GM10248 (cell line): ENCODE measurements at places on chromosomes 4 and X.
A peak's percentile ranks its signal among the peaks of the same experiment; 100 is the strongest.

- no peak for DNase-seq
Measured at GRCh38 chr4:170008371-170008770, 17.8 kb downstream of the MFAP3L start.

- peak; percentile 50 for DNase-seq
Measured at GRCh38 chrX:134803551-134804183, 145.4 kb upstream of the PLAC1 start.

DNA sequence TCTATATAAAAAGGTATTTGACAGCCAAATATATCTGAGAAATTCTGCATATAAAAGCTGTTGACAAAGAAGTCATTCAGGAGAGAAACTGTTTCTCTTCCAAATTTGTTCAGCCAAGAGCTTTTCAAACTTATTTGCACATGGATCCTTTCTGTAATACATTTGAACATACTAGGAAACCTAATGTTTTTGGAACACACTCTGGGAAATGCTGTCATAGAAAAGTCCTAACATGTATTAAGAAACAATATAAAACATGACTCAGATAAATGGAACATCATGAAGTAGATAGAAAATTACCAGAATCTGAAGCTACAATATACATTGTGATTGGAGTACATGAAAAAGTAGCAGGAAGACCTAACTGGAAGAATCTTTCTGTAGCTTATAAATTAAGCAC lies 781.5 kb upstream of the EPHA5 start:
- no peak for DNase-seq

GRCh38 chr4:1882850-1883271 lies 11.7 kb downstream of the NSD2 start:
- no peak for DNase-seq

DNA sequence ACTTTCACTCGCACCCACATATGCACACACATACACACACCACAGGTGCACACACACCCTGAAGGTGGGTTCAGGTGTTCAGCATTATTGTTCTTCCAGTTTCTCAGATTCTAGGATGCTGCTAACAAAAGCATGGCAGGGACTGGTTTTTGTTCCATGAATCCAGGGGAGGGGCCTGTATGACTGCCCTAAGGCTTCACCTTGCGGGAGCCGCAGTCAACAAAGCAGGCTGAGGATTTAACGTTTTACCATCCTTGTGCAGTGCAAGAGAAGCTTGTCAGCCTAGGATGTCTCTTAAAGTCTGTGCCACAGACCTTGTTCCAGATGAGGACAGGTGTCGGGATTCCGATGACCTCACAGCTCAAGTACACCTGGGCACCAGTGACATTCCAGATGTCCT lies 61.8 kb downstream of the POLR2B start:
- DNase-seq: no peak

GRCh38 chr4:116531870-116532269 lies 553.5 kb downstream of the TRAM1L1 start:
- no peak for DNase-seq

- DNase-seq: peak; percentile 72
Measured at GRCh38 chr4:38132107-38132673, 172.0 kb downstream of the PTTG2 start.

GRCh38 chr4:158793021-158793420 lies 24.2 kb downstream of the FNIP2 start:
- DNase-seq: no peak

GRCh38 chr4:128025319-128025718 lies 35.8 kb upstream of the LARP1B start:
- DNase-seq: no peak

- no peak for DNase-seq
Measured at GRCh38 chr4:156811286-156811685, 160.3 kb downstream of the PDGFC start.

GRCh38 chr4:157048248-157048647 lies 27.7 kb upstream of the GLRB start:
- no peak for DNase-seq

DNA sequence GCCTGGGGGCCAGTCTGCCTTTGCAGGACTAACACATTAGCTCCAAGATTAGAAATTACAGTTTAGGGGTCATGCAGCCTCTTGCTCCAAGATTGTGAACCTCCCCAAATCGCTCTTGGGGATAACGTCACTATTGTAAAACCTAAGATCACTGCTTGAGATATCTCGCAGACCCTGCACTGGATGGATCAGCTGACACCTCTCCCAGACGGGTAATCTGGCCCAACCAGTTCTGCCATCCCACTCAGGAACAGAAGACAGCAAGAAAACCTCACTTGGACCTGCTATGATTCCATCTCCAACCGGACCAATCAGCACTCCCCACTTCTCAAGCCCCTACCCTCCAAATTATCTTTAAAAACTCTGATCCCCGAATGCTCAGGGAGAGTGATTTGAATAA lies 431.2 kb downstream of the GPM6A start:
- no peak for DNase-seq

GRCh38 chrX:46758163-46758955 lies 559 bp downstream of the SLC9A7 start:
- no peak for DNase-seq

DNA sequence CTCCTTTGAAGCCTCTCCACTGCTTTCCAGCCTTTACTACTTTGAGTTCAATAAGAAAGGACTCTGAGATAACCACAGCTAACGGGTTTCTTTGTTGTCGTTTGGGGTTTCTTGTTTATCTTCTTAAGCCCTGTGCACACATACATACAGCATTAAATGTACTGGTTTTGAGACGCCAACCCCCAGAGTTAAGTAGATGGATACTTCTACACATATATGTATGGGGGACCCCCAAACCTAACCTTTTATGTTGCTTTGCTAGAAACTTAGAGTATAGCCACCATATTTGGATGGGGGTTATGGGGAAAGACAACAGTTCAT lies 697 bp downstream of the CEP135 start:
- DNase-seq: no peak

GRCh38 chr4:142817442-142817841 lies 28.7 kb downstream of the INPP4B start:
- DNase-seq: no peak
